Small intestine (tissue), 16 donors: ENCODE measurements at places on chromosomes 3 and 15.

GRCh38 chr15:50181201-50181968, 611 bp upstream of the SLC27A2 start:
- peak; percentile 32 for DNase-seq

- DNase-seq, result no peak
These were observed 16.9 kb downstream of the CSPG4 start for GRCh38 chr15:75695634-75696310.

- peak; percentile 31 for DNase-seq
These were observed 48.9 kb upstream of the RBP1 start for GRCh38 chr3:139588450-139588849.

DNA sequence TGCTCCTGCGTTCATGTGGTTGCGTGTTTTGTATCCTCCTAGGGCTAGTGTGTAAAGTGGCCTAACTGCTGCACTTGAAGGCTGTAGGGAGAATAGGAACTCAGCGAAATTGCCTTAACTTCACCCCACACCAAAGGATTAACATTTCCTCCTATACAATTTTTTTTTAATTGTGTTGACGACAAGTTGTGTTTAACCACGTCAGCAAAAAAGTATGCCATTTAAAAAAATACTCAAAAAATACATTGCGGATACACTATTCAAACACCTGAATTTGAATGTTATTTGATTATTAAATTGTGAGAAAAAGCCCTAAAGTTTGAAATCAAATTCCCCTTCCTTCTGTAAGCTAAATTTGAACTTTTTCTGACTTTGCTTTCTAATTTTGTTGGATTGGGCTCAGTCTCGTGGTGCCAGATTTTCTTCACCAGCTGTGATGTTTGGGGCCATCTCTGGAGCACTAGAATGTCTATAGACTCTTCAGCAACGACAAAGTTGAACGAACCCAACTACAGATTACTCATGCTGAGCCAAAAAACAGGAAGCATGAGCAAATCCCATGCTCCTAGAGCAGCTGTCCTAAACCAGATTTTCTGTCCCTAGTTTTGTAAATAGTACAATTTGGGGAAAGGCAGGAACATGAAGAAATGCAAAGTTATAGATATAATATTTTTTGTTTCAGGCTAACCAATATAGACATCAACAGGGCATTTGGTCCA, 8.1 kb upstream of the SLC9A9 start:
- DNase-seq, result no peak

- no peak for DNase-seq
These were observed 11.2 kb upstream of the COL8A1 start for GRCh38 chr3:99627062-99627826.

GRCh38 chr3:126156468-126156867, 23.9 kb downstream of the ALDH1L1 start:
- DNase-seq, result no peak

DNA sequence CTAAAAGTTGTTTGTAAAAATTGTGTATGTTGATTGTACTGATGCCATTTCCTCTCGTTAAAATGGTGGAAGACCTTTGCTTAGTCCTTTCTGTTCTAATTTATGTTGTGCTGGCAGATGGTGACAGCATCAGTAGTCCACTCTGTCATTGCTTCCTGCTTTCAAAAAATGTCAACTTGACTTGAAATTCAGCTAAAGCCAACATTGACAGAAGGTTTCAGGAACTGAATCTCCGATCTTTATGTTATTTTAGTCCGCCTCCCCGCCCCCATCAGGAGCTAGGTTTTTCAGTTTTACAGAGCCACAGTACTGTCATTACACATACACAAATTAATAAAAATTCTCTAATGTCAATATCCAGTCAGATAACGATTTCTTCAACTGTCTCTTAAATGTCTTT, 1.5 kb downstream of the CEP63 start:
- DNase-seq, result no peak

DNA sequence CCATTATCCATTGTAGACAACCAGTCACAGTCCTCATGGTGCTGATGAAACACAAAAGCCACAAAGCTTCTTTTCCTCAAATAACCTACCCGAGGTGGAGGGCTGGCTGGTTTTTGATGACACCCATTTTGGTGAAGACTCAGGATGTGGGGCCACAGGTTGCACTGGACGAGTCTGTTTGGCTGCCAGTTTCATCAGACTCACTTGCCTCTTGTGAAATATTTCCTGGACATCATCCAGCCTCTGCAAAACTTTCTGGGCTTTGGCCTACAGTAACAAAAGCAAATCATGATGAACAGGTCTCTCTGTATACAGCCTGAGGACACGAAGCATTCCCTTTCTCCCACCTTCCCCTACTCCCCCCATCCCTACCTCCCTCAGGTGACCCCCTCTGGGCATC, 42.2 kb downstream of the B3GNT5 start:
- DNase-seq, result no peak

DNA sequence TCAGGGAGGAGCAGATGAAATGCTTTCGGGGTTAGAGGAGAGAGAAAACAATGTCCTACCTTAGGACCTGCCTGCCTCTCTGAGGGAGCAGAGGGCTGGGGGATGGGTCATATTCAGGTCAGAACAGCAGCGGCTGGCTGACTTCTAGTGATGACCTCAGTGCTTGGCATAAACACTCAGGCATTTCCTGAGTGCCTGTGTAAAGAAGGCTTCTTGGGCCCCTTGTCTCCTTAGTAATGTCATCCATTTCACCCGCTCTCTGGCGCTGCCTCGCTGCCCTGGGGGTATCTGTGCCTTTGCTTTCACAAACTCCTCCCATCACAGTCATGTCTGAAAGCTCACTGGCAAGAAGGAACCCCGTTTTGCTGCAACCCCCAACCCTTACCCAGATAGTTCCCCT, 82.9 kb upstream of the GSK3B start:
- no peak for DNase-seq

- DNase-seq, result peak; percentile 41
These were observed 405.8 kb downstream of the IGSF11 start for GRCh38 chr3:118628704-118629341.

- no peak for DNase-seq
These were observed 155.0 kb downstream of the DUT start for GRCh38 chr15:48486228-48486627.

- DNase-seq, result peak; percentile 62
These were observed 231.4 kb downstream of the LRRN1 start for GRCh38 chr3:4030624-4031023.

DNA sequence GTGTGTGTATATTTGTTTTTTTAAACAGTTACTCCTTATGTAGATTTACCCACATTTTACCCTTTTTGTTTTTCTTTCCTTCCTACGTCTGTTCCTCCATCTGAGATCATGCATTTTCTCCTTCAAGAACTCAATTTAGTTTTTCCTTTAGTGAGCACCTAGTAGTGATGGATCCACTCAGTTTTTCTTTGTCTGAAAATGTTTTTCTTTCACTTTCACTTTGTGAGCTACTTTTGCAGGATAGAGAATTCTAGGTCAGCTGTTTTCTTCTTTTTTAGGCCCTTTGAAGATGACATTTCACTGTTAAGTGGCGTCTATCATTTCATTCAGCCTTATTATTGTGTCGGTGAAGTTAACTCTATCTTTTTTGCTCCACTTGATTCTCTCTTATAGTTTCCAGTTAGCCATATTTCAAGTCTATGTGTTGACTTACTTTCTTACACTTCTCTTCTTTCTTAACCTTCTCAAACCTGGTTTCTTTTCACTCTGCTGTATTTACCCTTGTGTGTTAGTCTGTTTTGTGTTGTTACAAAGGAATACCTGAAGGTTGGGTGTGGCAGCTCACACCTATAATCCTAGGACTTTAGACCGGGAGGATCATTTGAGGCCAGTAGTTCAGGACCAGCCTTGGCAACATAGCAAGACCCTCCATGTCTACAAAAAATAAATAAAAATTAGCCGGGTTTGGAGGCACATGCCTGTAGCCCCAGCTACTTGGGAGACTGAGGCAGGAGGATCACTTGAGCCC, 55.8 kb downstream of the PRKCI start:
- DNase-seq, result peak; percentile 51

DNA sequence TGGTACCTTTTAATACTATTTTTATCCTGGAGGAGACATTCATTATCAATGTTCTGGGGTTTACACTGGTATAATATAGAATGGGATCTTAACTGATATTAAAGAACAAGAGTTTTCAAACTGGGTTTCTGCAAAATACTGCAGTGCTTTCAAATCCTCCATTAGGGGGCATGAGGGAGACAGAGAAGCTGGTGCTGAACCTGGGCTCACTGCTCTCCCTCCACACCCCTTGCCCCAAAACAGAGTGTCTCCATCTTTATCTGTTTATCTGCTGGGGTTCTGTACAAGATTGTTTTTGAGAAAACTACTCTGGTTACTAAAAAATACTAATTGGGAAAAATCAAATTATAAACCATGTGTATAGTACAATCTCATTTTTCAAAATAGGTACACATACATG, 41.7 kb downstream of the CADPS start:
- DNase-seq, result peak; percentile 9

GRCh38 chr3:15307580-15307979, 24.8 kb downstream of the SH3BP5 start:
- DNase-seq, result no peak

DNA sequence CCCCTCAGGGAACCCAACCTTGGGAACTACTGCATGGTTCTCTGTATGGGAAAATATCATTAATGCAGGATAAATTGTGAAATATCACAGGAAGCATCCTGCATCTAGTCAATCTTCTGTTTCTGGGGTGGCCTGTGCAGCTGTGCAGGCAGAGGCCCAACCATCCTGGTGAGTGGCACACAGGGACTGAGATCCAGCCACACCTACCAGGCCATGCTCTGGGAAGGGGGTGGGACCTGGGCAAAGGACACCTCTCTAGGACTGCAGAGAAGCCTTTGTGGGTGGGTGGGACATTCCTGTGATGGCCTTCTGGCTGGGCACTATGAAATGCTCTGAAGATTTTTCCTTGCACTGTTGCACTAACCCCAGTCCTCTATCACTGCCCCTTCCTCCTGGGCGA, 26.8 kb downstream of the CCRL2 start:
- no peak for DNase-seq

DNA sequence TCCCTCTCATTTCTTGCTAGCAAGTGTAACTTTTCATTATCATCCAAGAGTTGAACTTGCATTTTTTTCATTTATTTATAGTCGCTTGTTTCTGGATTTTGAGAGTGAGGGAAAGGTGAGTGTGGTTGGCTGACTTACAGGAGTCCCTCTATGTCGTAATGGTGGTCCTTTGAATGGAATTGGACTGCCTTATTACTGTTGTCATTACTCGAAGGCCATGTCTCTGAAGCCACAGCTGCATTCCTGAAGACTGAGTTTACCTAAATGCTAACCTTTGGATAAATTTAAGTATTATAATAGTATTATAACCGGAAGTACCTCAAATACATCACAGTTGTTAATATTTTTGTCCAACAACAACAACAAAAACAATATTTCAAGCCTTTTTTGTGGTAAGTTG, 488.9 kb downstream of the GABRG3 start:
- no peak for DNase-seq

- no peak for DNase-seq
These were observed 871 bp downstream of the MAP1A start for GRCh38 chr15:43518197-43518761.

GRCh38 chr3:34207806-34208205, 409.4 kb downstream of the PDCD6IP start:
- DNase-seq, result no peak

GRCh38 chr3:142509079-142509478, 61.2 kb upstream of the XRN1 start:
- DNase-seq, result no peak

DNA sequence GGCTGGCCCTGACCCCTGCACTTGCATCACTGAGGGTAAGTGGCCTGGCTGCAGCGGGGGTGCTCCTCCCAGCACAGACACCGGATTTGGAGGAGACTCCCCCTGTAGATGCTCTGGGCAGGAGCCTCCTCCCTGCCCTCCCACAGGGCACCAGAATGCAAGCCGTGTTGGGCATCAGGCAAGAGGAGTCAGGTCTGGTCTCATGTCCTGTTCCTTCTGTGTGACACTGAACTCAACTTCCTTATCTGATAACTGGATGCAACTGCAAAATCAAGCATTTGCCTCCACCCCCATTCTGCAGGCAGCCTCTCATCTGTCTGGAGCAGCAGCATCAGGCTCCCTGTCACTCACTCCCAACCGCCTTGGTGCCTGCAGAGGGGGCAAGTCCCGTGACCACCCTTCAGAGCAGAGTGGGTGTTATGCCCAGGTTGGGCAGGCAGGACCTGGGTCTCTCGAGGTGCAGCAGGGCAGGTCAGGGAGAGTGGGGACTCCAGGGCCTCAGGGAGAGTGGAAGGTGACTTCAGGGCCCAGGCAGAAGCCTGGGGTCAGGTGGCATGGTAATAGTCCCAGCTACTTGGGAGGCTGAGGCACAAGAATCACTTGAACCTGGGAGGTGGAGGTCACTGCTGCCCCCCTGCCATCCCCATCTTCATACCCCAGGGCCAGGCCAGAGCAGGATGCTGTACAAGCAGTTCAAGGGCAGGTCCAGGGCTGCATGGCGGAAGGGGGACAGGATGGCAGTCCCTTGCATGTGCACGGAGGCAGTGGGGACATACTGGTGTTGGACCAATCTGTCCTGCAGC, 10.5 kb upstream of the RPL29 start:
- no peak for DNase-seq

DNA sequence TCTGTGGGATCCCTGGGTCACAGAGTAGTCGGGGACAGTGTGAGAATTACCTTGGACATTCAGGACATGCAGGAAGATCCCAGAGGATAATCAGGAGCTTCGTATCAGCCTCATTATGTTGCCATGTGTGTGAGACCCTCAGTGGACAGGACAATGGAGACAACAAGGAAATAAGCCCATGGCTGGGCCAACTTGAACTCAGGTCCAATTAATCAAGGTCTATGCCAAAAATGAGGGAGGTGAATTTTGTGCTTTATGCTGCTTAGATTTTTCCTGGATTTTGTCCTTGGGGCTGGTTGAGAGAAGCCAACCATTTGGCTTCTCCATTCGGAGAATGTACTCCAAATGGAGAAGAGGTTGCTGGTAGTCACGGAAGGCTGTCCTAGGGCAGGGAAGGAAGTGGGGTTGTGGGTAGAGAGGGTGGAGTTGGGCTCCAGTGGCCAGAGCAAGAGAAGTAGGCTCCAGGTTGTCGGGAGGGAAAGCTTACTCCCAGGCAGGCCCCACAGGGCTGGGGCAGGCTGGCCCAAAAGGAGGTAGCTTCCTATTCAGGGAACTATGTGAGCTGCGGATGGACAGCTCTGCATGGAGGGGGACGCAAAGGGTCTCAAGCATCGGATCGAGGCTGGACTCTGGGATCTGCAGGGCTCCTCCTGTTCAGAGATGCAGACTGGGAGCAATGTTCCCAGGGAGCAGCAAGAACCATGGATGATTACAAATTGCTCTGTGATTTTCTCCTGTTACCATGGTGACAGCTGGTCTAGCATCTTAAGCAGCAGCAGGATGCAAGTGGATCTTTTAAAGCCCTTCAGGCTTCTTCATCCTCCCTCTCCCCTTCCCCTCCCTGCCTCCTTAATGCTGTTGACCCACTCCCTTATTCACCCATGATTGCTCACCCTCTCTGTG, 91.1 kb downstream of the WNT7A start:
- no peak for DNase-seq
